ENCODE measurements at places on chromosomes 1 and 21.

GRCh38 chr1:182724215-182724614, 39.8 kb upstream of the RGS8 start:
- DNase-seq: no peak

GRCh38 chr21:46017695-46018094, 36.1 kb downstream of the COL6A1 start:
- DNase-seq: no peak

DNA sequence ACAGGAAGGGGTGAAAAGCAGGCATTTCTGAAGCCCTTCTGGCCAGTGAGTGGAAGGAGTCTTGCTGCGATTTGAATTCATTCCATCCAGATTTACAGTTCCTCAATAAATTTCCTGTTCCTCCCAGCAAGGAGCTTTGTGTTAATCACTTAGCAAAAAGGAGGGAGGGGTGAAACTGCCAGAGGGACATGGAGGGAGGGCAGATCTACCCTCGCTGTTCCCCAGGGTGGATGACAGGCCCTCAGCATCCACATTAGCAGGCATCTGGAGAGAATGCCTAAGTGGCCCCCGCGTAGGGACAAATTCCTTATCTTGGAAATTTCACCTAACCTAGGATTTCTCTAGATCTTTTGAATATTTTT, 1.2 kb downstream of the ETV3 start:
- no peak for DNase-seq

DNA sequence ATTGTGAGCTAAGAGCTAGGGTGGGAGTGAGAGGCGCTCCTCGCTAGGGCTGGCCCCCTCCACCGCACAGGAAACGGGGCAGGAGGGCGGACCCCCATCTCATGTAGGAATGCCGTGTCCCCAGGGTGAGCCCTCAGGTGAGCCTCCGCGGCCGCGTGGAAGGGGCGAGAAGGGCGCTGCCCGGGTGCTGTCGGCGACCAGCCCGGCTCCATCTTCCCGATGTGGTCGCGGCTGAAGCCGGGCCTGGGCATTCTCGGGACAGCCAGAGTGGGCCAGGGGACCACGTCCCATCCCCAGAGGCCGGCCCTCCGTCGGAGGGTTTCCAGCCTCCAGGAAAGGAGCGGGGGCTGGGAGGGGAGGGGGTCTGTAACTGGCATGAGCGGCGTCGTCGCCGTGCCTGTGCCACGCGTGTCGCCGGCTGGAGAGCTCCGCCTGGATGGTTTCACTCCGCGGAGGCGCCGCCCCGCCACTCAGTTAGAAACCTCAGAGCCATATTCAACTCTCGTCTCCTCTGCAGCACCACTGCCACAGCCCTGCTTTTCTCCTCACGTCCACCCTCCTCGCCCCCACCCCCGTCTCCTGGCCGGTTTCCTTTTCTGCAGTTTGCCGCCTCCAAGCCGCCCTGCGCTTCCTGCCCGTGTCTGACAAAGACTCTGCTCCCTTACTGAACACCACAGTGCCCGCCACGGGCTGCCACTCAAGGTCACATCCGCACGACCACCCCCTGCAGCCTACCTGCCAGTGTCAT, at the start of gene TMEM269:
TSS of gene TMEM269 (plus strand) at position 46 of the 748 bp plus-strand sequence. CDS start 4,903 bp downstream, outside the sequence.
- DNase-seq: peak; percentile 24

DNA sequence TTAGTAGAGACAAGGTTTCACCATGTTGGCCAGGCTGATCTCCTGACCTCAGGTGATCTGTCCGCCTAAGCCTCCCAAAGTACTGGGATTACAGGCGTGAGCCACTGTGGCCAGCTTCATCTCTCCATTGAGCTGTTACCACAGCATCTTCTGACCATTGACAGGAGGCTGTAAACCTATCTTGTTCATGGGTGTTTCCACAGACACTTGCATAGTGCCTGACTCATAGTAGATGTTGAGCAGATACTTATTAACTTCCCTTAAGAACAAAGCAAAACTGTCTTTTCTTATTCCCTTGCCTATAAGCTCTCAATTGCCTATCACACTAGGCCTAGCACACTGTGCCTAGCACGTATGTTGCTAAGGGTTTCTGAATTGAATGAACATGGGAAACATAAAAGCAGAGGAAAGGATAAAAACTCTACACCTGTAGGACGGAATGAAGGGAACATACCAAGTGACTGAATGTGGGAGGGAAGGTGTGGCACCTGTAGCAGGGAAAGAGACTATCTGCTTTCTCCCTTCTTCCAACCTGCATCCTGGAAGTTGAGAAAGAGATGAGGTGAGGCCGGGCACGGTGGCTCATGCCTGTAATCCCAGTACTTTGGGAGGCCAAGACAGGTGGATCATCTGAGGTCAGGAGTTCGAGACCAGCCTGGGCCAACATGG, 1.2 kb upstream of the C1orf54 start:
- no peak for DNase-seq

DNA sequence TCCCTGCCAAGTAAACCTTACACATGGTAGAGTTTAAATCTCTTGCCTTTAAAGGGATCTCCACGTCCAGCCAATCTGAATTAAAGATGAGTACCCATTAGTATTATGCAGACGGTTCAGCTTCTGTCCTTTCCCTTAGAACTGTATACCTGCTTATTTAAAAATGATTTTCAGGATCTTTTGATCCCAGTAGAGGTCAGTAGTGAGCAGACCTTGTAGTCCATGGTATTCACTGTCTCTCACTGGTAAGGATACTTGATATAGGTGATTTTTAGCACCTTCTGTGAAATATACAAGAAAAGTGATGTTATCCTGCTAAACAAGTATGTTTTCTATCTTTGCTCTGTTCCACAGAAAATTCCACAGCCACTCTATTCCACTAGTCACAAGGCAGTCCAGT, 1211.6 kb upstream of the ADGRL4 start:
- DNase-seq: no peak

- no peak for DNase-seq
These were observed 9.6 kb upstream of the ADORA1 start for GRCh38 chr1:203117611-203118575.

DNA sequence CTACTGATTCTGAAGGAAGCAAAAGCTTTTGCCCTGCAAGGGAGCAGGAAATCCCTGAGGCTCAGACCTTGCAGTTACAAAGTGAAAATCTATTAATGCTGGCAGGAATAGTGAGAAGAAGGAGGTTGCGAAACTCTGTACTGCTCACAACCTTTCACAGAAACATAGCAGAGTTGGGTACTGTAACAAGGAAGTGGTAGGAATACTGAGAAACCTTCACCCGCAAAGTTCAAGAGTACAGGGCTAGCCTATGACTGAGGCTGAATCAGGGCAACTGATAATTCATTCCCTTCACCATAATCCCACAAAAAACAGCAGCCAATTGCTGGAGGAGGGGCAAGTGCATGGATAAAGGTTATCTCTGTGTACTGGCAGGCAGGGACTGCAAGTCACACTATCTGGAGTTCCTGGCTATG, 23.9 kb upstream of the KCTD3 start:
- no peak for DNase-seq

GRCh38 chr1:198829944-198830343, 191.1 kb downstream of the PTPRC start:
- DNase-seq: no peak

- DNase-seq: no peak
These were observed 2.2 kb downstream of the IER5 start for GRCh38 chr1:181090641-181091126.

DNA sequence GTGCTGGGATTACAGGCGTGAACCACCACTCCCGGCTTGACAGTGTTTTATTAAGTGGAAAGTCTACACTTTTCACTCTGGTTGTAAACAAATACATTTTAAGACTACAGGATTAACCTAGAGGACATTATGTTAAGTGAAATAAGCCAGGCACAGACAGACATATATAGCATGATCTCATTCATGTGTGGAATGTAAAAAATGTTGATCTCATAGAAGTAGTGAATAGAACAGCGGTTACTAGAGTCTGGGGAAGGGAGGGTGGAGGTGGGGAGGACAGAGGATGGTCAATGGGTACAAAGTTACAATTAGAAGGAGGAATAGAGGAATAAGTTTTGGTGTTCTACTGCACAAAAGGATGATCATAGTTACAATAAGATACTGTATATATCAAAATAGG, 16.9 kb downstream of the CTH start:
- DNase-seq: no peak

DNA sequence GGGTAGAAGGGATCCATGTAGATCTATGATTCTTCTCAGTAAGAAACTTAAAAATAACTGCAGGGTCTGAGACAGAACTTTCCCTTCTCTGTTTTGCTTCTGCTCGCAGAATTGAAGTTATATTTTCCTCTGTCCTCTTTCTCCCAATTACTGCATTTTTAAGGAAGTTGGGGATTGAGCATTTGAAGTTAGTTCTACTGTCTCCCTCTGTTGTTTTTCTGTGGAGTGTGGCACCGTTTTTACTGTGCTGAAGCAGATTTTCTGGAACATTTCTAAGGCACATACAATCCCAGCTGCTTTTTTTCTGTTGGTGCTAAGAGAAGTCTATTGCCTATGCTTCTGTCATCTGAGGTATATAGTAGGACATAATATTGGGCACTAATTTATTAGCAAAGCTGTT, 43.3 kb downstream of the RASAL2 start:
- no peak for DNase-seq

DNA sequence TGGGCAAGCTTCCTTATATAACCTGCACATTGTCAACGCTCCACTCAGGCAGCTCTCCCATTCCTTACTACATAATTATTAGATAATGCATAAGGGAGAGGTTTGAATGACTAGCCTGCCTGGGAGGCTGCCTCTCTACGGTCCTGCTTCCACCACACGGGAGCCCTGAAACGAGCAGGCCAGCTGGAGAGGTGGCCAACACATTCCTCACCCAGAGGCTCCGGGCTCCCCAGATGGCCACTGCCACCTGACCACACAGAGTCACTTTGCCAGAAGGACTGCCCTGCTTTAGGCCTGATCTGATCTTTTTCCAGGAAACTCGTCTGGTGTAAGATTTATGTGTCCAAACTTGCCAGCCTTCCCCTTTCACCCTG, 27.9 kb downstream of the HIVEP3 start:
- DNase-seq: no peak

DNA sequence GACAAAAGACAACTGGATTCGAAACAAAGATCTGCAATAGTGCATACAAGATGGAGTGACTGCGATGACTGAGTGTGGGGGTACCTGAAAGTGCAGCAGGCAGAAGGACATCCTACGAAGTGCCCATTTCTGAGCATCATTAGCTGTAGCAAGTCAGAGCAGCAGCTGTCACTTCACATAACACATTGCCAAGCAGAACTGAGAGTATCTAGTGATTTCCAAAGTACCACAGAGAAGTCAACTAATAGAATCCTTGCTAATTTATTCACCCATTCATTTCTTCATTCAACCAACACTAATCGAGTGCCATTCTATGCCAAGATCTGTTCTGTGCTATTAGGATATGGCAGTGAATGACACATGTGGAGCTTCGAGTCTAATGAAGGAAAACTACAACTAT, 31.6 kb upstream of the CAMSAP2 start:
- no peak for DNase-seq

- DNase-seq: no peak
These were observed 3.9 kb downstream of the GALE start for GRCh38 chr1:23796466-23797271.

GRCh38 chr1:71351438-71351837, 270.6 kb upstream of the ZRANB2 start:
- no peak for DNase-seq

- DNase-seq: no peak
These were observed 119.0 kb downstream of the SIM2 start for GRCh38 chr21:36817732-36818450.

GRCh38 chr1:211882381-211883004, 51.9 kb upstream of the LPGAT1 start:
- DNase-seq: no peak

GRCh38 chr1:51344276-51344601, 13.9 kb upstream of the TTC39A start:
- no peak for DNase-seq

GRCh38 chr1:12596007-12596821, 21.8 kb downstream of the DHRS3 start:
- DNase-seq: no peak

GRCh38 chr1:219446288-219446687, 166.6 kb downstream of the ZC3H11B start:
- DNase-seq: no peak

DNA sequence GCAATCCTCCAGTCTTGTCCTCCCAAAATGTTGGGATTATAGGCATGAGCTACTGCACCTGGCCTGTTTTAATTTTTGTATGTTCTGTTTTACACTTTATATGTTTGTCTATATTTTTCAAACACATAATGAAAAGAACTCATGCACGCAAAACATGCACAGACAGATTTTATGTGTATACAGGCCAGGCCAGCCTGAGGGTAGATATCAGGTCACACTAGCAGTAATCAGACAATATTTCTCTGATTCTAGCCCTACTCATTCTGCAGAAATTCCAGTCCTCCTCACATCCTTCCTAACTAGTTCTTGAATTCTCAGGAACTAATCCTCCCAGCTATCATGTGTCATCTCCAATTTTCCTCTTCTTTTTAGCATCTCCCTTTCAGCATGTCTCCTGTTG, 27.8 kb upstream of the PHGDH start:
- no peak for DNase-seq

DNA sequence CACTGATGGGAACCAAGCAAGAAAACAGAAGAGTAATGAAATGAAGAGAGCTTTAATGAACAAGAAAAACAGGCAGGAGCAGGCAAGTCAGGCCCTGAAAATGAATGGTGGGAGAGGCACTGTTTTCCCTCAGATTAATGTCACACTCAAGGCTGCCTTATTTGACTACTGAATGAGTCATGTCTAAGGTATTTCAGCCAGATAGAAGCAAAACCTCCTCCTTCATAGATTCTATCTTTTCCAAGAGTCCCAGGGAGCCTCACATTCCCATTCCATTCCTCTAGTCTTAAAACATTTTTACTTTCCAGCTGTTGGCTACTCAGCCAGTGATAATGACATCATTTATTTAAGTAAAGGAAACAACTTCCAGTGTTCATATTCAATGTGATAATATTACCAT, 228.4 kb upstream of the NRIP1 start:
- no peak for DNase-seq

GRCh38 chr1:36689992-36690391, 207.3 kb upstream of the CSF3R start:
- DNase-seq: no peak

DNA sequence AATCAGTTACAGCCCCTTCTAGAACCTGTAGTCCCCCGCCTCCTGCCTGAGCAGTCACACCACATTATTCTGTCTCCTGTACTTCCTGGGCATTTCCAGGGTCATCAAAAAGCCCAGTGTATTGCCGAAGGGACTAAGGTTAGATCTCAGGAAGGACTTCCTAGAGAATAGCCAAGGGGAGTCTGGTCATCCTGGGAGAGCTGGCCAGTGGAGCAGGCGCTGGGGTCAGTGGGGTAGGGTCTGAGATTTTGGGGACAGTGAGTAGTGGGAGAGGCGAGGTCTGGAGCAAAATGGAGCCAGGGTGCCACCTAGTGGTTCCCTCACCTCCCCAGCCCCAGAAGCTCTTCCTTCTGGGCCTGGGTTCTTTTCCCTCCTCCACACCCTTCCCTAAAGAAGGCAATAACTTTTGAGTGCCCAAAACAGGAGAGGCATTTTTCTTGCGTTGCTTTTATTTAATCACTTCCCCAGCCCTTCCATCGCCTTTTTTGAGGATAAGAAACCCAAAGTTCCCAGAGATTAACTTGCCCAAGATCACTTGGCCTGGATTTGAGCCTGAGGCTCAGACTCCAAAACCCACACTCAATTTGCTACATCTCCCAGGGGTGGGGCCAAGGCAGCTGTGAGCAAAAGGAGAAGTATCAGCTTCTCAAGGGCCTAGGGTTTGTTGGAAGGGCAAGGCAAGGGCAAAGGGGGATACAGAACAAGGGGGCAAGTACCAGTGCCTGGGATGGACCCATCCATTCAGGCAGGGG, 7.3 kb upstream of the PMVK start:
- DNase-seq: no peak

- DNase-seq: no peak
These were observed 411 bp downstream of the FAM229A start for GRCh38 chr1:32361674-32362473.

All from stimulated activated CD4-positive, alpha-beta T cell treated with anti-CD3 and anti-CD28 coated beads, TNF-alpha, amount 100 ng/mL, for 1 hour (primary cell).